ENCODE measurements at places on chromosomes 5 and 9.

DNA sequence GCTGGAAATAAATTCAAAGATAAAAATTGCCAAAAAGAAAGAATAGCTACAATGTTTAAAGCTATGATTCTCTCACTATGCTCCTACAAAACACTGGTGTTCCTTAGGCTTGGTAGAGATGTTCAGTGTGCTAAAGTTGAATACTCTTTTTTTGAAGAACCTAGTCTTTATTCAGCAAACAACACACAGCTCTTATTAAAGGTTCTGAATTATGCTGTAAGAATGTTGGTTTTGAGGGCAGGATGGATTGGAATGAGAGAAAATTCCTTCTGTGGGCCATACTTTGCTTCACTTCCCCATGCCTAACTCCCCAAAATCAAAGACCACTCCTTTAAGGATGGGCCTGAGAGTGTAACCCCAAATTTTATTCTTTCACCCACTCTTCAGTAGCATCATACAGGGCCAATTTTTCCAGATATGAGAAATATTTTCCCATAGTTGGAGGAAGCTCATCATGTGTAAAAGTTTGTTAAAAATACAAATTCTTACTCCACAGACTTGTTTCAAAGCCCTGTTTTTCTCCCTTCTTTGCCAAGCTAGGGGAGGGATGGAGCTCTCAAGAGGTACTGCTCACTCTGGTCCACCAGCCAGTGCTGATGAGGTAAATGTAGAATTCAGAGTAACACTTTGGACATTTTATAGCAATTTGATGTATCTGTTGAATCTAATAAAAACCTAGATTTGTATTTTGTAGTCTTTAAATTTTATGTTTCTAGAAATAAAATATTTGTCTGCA is 99.3 kb downstream of the GDNF start:
- no peak for DNase-seq

DNA sequence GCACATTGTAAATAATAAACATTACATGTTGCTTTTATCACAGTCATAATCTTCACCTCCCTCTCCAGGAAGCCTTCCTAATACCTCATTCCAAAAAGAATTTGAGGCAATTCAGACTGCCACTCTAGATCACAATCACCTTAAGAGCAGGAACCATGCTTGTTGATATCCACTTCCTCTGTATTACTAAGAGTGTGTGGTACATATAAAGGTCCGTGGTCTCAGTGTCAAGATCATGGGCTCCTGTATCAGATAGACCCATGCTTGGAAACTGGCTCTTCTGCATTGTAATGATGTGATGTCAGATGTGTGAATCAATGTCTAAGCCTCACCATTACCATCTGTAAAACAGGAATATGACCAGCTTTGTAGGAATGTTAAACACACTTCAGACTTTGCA is 114.1 kb downstream of the SPOCK1 start:
- DNase-seq, result no peak

DNA sequence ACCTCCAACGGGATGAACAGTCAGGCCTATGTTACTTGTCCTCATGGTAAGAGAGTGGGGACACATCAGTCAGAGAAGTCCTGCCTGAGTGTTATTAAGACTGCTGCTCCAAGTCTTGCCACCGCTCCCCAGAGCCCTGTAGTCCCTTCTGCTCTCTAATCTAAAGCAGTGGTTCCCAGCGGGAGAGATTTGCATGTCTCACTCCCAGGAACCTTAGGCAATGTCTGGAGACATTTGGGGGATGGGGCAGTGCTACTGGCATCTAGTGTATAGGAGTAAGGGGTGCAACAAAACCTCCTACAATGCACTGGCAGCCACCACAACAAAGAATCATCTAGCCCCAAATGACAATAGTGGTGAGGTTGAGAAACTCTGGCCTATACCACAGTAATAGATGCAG is 2.6 kb upstream of the SVEP1 start:
- DNase-seq, result no peak

- DNase-seq, result peak; percentile 97
Observed at GRCh38 chr9:133149130-133150015, 14.3 kb downstream of the GBGT1 start.

DNA sequence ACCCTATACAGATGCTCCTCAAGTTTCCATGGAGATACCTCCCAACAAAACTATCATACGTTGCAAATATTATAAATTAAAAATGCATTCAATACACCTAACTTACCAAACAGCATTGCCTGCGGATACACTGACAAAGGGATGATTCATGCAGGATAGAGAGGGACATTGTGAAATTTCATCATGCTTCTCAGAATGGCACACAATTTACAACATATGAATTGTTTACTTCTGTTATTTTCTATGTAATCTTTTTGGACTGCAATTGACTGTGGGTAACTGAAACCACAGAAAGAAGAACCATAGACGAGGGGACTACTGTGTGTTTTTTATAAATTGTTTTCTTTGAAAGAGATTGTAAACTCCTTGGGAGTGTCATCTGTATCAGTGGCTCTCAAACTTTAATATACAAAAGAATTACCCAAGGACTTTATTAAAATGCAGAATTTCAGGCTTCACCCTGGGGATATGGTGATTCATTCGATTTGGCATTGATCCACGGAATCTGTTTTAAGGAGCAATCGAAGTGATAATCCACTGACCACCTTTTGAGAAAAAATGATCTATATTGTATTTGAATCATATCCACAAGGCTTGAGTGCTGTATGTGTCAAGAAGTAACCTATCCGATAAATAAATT is 146.4 kb downstream of the SGCD start:
- DNase-seq, result no peak

DNA sequence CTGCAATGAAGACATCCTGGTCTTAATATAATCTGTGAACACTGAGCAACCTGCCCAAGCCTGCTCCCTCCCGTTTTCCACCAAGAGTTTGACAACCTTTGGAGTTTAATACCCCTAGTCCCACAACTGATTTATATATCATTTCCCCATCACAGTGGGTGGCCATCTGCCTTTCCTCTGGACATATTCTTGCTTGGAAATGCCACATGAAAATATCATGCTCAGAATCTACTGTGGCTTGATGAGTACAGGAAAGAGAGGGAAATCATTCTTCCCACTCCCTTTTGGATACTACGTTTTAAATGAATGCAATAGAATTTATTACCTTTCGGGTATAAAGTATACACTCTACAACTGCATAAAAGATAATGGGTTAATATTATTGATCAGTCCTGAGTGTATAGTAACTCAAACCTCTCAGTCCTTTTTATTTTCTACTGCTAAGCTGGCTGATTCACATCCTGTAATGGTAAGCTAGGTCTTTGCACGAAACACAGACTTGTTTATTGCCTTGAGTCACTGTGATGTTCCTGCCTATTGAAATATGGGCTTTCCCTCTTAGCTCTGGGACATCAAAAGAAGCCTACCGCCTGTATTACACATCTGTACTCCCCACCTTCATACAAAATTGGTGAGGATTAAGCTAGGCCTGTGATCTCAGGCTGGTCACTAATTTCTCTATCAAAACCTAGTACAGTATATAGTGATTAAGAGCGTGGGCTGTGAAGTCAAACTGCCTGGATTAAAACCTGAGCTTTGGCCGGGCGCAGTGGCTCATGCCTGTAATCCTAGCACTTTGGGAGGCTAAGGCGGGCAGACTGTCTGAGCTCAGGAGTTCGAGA is 67.6 kb upstream of the NR5A1 start:
- DNase-seq, result no peak

- DNase-seq, result no peak
Observed at GRCh38 chr5:150703762-150704161, 2.9 kb upstream of the RBM22 start.

DNA sequence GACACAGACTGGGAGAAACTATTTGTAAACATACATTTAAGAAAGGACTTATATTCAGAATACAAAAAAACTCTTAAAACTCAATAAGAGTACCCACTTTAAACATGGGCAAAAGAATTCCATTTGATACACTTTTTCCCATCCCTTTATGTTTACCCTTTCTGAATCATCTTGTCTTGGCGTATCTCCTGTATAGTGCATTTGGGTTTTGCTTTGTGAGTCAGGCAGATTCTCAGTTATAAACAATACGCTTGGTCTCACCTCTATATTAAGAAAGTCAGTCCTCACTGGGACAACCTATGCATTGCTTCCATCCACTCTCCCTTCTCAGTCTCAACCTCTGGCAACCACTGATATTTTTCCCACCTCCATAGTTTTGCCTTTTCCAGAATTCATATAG is 27.3 kb upstream of the ADAMTS6 start:
- DNase-seq, result no peak

DNA sequence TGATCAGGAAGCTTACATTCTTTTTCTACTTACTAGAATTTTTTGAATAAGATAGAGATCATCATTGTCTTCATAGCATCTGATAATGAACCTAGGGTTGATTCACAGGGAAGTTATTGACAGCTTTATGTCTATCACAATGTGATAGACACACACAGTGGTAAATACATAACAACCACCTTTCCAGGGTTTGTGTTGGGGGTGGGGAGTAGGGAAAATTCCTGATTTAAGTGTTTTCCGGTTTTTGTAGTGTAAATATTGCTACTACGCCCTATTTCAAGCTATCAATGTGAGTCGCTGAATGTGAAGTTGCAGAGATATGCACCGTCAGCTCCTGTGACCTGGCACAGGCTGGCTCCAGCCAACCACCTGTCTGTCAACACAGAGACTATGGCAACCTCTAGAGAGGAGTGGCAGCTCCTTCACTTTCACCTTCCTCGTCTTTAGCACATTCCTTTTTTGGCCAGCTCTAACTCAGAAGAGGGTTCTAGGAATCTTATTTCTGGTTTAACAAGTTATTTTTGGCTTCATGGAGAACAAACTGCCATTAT is 224.9 kb downstream of the MAT2B start:
- DNase-seq, result no peak

GRCh38 chr5:78280261-78280660 is 14.2 kb downstream of the AP3B1 start:
- no peak for DNase-seq

DNA sequence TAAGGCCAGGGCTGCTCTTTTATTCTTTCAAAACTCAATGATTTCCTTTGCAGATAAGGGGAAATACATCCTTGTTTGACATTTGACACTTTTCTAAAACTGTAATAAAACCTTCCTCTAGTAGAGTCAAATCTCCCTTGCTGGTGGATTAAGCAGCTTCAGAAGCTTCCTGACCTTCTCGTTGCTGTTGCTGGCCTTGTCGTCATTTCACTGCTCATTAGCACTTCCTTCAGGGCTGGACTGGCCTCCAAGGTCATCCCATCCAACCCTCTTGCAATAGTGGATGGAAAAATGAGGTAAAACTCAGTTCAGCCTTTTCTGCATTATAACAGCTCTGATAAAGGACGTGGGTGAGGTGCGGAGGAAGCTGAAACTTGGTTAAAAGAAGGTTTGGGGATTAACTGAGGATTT is 1.1 kb upstream of the ADAMTSL1 start:
- no peak for DNase-seq

GRCh38 chr9:114223564-114224246 is 68.4 kb downstream of the COL27A1 start:
- no peak for DNase-seq

GRCh38 chr5:170747357-170747756 is 36.2 kb upstream of the GABRP start:
- DNase-seq, result no peak

DNA sequence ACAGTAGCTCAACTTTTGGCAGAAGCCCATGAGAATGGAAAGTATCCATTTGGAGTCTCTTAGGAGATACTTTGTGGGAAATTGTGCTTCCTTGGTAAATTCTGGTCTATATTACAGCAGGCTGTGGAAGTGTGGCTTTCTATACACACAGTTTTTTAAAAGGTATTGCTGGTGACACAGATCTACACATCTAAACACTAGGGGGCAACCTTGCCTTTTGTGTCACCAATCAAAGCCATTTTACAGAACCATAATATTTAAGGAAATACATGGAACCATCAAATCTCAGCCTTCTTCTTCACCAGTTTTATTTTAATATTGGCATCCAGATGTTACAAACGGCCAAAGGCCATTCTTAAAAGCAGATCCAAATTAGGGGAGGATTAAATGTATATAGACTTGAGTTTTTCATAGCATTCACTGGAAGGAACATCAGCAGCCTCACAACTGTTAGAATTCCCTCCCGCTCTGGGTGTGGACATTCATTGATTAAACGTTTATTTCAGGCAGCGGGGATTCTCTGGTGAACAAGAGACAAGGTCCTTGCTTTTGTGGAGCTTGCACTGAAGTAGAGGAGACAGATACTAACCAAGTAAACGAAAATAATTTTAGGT is 132.4 kb upstream of the EPB41L4A start:
- peak; percentile 79 for DNase-seq

GRCh38 chr5:67303356-67303755 is 106.8 kb upstream of the CD180 start:
- DNase-seq, result no peak

GRCh38 chr5:32932241-32932935 is 221.3 kb downstream of the NPR3 start:
- no peak for DNase-seq

GRCh38 chr5:147912011-147912410 is 5.7 kb upstream of the C5orf46 start:
- no peak for DNase-seq

DNA sequence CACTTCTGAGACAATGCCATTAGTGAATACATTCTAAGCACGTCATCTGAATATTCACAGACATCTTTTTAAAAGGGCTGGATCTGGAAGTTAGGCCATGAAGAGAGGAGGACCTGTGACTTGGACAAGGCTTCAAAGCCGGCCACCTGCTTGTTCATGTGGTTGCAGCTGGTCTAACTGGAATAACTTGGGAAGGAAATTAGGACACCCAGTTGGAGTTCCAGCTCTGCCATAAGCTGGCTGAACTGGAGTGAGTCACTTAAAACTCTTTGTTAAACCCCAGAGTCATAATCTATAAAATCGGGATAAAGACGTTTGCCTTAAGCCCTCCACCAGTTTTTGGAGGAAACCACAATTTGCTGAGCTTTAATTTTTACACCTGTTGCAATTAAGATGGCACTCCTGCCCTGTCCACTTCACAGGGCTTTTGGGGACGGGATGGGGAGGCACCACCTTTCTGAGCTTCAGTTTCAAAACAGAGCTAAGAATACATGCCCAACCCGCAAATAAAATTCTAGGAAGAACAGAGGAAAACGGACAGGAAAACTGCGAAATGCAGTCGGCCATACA is 536 bp upstream of the STX17 start:
- peak; percentile 32 for DNase-seq

DNA sequence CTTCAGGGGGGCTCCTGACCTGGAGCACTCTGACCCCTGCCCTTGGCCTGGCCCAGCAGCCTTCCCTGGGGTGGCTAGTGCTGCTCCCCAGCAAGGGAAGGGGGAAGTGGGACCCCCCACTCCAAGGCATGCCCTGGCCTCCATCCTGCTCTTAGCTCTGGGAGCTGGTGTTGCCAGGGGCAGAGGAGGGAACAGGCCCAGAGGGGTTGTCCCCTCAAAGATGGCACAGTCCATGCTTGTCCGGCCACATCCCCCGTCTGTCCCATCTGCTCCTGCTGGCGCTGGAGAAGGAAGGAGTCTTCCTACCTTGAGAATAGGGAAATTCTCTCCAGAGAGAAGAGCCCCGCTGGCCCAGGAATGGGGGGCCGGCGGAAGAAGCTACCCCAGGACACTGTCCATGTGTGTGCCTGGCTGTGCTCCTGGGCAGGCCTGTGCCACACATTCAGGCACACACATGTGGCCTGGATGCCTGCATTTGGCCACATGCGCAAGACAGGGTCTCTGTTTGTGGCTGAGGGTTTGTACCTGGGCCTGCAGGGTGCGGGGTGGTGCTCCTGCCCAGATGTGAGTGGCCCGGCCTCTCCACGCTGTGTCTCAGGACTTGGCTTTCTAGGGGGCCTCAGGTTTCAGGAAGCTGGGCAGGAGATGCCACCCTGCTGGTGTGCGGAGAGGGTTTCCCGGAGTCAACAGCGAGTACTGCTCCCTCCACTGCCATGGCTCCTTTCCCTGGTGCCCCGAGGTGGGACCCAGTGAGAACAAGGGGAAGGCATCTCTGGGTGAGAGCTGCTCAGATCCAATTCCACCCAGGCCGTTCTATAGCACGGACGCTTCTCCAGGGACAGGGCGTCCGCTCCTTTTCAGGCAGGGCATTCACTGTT is 247.1 kb downstream of the PBX3 start:
- no peak for DNase-seq

All from erythroblast (primary cell).